Progenitor cell of endocrine pancreas (in vitro differentiated cells): ENCODE measurements at places on chromosomes 13 and 19. TPM values are rescaled to one million over a fixed set of nuclear protein-coding genes. Genes with fewer than 3 reads are reported as not detected.

Gene POU4F1
- 0.36 and 0.38 TPM in 2 replicates for total RNA-seq

- no peak overlapping the region for H3K4me3 ChIP-seq
- peaks cover 36% of the 10 kb centered on the region for H3K27me3 ChIP-seq
- peaks cover 1% of the 10 kb centered on the region for H3K36me3 ChIP-seq
- H3K27ac ChIP-seq = no peak overlapping the region
- DNase-seq = no peak
Observed at GRCh38 chr13:97023117-97023516, 28.8 kb upstream of the OXGR1 start.

GRCh38 chr13:28574617-28575142 lies 79.8 kb upstream of the FLT1 start:
- no peak for DNase-seq
- H3K27me3 ChIP-seq = peaks cover 22% of the 10 kb centered on the region
- H3K27ac ChIP-seq = no peak overlapping the region
- H3K36me3 ChIP-seq = no peaks in the 10 kb centered on the region
- H3K4me1 ChIP-seq = no peaks in the 10 kb centered on the region

DNA sequence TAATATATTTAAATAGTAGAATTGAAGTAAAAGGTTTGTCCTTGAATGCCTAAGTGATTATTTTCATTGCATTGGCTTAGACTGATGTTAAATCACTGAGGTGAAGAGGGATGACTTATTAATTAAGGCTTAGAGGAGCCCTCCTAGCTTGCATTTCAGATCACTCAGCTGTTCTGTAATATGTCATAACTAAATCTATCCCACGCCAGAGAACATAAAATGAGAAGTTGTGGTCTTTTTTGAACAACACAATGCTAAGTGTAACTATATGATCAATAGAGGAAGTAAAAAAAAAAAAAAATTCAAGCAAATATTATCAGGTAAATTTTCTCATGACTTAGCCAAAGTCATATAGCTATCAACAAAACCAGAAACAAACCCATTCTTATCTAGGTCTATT lies 752.2 kb downstream of the GPC5 start:
- peaks cover 3% of the 10 kb centered on the region for H3K27me3 ChIP-seq
- no peak for DNase-seq
- no peaks in the 10 kb centered on the region for H3K4me1 ChIP-seq
- no peak overlapping the region for H3K27ac ChIP-seq
- H3K36me3 ChIP-seq = no peaks in the 10 kb centered on the region

DNA sequence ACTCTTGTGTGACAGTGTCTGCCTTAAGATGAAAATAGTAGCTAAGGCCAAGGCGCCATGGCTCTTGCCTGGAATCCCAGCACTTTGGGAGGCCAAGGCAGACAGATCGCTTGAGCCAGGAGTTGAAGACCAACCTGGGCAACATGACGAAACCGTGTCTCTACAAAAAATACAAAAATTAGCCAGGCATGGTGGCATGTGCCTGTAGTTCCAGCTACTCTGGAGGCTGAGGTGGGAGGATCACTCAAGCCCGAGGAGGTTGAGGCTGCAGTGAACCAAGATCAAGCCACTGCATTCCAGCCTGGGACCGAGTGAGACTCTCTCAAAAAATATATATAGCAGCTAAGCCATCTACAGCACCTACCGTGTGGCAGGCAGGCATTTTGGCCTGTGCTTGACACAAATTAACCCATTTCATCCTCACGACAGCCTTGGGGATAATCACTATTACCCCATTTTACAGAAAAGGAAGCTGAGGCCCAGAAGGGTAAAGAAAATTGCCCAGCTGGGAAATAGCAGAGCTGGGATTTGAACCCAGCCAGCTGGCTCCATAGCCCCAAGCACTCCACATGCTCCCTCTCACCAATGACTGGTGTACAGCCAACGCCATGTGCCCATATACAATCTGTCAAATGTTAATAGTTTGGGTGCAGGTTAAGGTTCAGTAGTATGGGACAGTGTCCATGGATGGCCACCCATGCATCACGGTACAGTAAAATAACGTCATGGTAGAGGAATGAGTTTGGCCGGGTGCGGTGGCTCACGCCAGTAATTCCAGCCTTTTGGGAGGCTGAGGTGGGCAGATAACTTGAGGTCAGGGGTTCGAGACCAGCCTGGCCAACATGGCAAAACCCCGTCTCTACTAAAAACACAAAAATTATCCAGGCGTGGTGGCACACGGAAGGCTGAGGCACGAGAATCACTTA lies 3.1 kb downstream of the SLC1A5 start:
- peaks cover 7% of the 10 kb centered on the region for H3K4me1 ChIP-seq
- H3K27ac ChIP-seq = peak overlapping the region; percentile 89

DNA sequence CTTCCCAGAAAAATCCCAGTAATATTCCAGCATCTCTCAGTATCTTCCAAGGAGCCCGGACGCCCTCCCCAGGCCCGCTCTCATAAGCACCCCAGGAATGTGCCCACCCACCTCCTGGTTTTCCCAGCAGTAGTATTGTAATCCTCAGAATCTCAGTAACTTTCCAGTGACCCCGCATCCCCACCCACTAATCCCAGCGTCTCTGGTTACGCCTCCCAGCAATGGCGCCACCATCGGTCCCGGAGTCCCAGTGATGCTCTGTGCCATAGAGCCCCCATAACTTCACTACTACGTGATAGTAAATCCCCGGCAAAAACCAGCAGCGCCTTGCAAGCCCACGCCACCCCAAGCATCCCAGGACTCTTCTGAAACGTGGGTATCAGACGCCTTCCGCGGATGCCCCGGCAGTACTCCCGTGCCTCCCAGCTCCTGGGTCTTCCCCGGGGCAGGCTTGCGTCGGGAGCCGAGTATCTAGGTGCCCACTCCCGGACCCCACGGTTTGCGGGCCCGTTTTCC lies 928 bp upstream of the PNPLA6 start:
- H3K27ac ChIP-seq = peak overlapping the region; percentile 97
- H3K27me3 ChIP-seq = no peaks in the 10 kb centered on the region
- peaks cover 3% of the 10 kb centered on the region for H3K4me1 ChIP-seq
- peak overlapping the region; percentile 92 for H3K4me3 ChIP-seq
- no peak for DNase-seq
- peaks cover 5% of the 10 kb centered on the region for H3K36me3 ChIP-seq

GRCh38 chr13:46797501-46798237 lies 708 bp upstream of the ESD start:
- H3K27ac ChIP-seq = peak overlapping the region; percentile 98
- H3K4me1 ChIP-seq = peaks cover 16% of the 10 kb centered on the region
- no peak for DNase-seq
- peak overlapping the region; percentile 84 for H3K4me3 ChIP-seq
- H3K27me3 ChIP-seq = no peaks in the 10 kb centered on the region
- H3K36me3 ChIP-seq = peaks cover 4% of the 10 kb centered on the region

- DNase-seq = no peak
- no peak overlapping the region for H3K4me3 ChIP-seq
- no peaks in the 10 kb centered on the region for H3K36me3 ChIP-seq
- peaks cover 5% of the 10 kb centered on the region for H3K4me1 ChIP-seq
- peak overlapping the region; percentile 76 for H3K27ac ChIP-seq
Observed at GRCh38 chr13:66657165-66657881, 572.8 kb downstream of the PCDH9 start.

DNA sequence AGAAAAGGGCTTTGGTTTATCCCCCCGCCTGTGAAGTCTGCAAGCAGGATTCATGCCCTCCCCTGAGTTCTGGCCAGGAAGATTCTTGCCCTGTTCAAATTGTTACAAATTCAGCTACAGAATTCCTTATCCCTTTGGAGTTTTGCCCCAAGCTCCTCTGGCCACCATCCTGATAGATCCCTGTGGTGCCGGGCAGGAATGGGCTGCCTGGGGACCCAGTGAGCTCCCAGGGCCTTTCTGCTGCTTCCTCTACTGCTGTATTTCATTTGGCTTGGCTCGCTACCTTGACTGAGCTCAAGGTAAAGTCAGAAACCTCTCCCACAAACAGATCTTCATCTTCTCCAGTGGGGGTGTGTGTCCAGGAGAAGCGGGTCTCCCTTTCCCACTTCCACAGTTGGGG lies 194.6 kb upstream of the NBEA start:
- no peak overlapping the region for H3K4me3 ChIP-seq
- no peaks in the 10 kb centered on the region for H3K36me3 ChIP-seq
- H3K27me3 ChIP-seq = peaks cover 5% of the 10 kb centered on the region
- H3K4me1 ChIP-seq = peaks cover 23% of the 10 kb centered on the region
